ENCODE measurements at places on chromosomes 5 and 9.

DNA sequence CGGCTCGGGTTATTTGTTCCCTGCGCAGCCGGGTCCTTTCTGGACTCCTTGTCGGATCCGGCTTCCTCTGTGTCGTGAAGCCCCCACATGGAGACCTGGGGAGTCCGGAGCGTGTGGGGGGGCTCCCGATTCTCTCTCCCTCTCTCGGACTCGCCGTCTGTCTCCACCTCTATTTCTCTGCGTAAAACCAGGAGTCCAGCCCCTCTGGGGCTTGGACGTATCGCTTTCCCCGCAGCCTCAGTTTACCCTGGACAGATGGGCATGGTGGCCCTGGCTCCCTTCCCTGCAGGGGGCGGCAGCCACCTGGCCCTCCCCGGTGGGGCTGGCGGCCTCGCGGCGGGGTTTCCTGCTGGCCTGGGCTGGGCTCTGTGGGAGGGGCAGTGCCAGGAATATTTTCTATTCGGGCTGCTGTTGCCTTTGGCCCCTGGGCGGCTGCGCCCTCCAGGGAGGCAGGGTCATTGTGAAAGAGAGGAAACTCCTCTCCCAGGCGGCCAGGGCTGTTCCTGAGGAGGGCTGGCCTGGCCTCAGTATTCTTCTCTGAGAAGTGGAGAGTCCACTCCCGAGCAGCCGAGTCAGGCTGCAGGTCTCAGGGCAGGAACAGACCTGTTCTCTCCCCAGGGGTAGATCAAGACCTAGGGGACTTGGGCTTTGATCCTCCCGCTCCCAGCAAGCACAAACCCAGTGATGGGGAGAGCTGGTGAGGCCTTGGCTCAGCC, 665 bp downstream of the ASS1 start:
- no peak for DNase-seq

DNA sequence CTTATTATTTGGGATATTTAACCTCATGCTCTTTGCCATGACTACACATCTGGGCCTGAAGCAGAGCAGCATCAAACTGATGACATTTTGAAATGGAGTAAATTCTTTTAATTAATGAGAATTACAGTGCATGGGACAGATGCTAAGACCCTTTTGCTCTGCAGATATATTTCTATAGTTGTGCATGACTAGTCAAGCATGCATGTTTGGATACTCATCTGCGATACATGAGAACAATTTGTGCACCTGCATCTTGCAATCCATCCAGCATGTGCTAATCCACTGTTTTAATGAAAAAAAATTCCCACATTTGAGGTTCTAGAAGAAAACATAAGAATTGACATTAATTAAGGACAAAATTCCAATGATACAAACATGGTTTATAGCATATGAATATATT, 1047.6 kb upstream of the ACO1 start:
- DNase-seq = no peak

DNA sequence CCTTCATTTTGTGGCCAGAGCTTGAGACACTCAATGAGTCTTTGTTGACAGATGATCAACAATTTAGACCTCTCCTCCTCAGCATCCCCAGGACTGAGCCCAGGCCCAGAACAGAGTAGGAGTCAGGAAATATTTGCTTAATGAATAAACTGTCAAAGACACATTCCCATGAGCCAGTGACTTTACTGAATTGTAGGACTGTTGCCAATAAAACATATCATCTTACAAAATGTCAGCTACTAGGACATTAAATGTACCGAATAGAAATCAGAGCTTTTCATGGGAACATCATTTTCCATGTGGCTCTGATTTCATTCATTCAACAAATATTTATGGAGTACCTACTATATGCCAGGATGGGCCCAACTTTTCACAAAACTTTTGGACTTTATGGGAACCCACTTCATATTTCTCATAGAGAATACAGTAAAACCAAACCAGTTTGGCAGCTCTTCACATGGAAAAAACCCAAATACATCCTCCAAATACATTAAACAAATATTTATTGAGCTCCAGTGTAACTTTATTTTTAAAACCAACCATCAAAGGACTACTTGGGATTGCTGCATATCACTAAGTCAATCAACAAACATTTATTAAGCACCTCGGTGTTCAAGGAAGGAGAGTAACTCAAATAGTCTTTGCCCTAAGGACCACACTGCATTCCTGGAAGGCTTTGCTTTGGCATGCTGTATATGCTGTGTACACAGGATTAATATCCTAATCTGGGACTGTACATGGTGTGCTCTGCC, 11.4 kb downstream of the VDAC1 start:
- DNase-seq = no peak

- no peak for DNase-seq
Measured at GRCh38 chr9:114953959-114954358, 23.6 kb upstream of the TNFSF8 start.

- DNase-seq = no peak
Measured at GRCh38 chr5:88226881-88227450, 41.7 kb downstream of the TMEM161B start.

GRCh38 chr5:34652914-34653313, 3.2 kb upstream of the RAI14 start:
- DNase-seq = no peak

- no peak for DNase-seq
Measured at GRCh38 chr5:149447373-149448367, 68.6 kb upstream of the IL17B start.

DNA sequence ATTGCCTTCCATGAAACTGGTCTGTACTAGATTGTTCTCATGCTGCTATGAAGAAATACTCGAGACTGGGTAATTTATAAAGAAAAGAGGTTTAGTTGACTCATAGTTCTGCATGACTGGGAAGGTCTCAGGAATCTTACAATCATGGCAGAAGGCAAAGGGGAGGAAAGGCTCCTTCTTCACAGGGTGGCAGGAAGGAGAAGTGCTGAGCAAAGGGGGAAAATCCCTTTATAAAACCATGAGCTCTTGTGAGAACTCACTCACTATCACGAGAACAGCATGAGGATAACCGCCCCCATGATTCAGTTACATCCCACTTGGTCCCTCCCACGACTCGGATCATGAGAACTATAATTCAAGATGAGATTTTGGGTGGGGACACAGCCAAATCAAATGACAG, 163.2 kb downstream of the RFK start:
- no peak for DNase-seq

DNA sequence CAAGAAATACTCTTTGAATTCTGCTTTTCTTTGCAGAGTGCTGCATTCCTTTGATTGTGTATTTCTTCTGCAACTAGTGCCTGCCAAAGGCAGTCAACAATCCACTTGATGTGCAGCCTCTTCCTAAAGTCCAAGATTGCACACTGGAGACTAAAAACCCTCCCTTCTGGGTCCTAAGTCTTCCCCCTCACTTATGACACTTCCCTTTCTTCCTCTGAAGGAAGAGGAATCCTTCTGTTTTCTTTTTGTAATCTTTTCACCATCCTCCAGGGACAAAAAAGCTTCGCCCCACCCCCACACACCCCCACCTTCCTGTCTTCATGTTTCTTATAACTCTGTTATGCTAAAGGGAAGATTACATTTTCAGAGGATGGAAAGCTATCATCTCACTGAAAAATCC, 39.9 kb downstream of the WDR36 start:
- no peak for DNase-seq

DNA sequence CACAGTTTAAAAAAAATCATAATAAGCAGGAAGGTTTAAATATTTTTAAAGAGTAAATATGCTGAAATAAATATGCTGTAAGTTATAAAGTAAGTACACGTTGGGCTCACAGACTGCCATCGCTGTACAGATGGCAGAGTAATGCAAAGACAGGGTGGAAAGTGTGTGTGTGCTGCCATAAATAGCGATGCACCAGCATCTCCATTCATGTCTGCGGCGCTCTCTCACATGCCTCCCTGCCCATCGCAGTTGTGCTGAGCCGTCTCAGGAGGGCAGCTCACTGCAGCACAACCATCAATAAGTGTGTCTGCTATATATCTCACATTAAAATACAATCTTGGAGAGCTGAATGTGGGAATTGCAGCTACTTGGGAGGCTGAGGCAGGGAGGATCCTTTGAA, 14.3 kb downstream of the MOCS2 start:
- no peak for DNase-seq

DNA sequence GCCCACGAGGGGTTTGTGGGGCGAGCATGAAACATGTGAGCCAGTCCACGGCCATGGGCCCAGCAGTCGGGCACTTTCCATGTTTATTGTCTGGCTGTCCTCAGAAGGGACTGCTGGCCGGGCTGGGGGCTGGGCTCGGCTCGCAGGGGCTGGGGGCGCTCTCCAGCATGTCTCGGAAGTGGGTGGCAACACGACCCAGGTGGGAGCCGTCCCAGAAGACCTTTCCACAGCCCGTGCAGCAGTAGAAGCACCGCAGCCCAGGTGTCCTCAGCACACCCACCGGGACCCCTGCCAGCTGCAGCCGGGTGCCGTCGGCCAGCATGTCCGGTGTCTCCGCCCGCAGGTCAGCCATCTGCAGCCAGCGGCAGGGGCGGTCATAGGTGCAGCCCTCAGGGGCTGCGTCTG, 4.8 kb upstream of the NRARP start:
- DNase-seq = no peak

DNA sequence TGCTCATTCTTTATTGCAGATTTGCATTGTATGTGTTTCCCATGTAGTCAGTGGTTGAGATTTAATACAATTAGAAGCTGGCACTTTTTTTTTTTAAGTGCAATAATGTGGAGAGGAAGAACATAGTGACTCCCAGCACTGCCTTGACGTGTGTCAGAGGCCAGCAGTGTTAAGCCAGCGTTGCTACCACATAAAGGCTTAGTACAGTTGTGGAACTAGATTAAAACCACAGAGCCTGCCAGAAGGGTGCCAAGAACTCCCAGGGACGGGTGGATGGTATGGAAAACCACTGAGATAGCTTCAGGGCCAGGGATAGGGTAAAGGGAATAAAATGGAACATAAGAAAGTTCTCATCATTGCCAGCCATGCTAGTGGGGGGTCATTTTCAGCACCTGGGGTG, 142.9 kb downstream of the TRIO start:
- DNase-seq = no peak

DNA sequence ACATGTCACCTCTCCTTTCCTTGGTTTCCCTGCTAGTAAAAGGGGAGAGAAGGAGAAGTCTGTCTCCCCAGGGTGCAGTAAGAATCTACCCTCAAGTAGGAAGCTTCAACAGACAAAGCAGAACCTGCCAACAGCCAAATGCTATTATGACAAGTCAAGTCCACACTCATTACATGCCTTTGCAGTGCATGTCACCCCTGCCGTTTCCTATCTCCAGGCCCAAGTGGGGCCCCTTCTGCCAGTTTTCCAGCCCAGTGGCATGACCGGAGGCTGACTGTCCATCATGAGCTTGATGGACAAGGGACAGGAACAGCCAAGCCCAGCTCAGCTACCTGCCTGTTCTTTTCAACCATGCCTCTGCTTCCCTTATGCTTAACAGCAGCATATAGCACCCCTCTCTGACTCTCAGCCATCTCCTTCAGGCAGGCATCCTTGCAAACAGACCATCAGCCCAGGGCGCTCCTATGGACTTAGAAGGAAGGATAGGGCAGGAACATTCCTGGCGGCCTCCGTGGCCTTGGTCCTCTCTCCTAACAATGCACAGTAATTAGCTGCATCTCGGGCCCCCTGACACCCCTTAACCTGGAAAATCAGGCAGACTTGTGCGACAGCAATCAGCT, 107.2 kb upstream of the RAD23B start:
- no peak for DNase-seq

DNA sequence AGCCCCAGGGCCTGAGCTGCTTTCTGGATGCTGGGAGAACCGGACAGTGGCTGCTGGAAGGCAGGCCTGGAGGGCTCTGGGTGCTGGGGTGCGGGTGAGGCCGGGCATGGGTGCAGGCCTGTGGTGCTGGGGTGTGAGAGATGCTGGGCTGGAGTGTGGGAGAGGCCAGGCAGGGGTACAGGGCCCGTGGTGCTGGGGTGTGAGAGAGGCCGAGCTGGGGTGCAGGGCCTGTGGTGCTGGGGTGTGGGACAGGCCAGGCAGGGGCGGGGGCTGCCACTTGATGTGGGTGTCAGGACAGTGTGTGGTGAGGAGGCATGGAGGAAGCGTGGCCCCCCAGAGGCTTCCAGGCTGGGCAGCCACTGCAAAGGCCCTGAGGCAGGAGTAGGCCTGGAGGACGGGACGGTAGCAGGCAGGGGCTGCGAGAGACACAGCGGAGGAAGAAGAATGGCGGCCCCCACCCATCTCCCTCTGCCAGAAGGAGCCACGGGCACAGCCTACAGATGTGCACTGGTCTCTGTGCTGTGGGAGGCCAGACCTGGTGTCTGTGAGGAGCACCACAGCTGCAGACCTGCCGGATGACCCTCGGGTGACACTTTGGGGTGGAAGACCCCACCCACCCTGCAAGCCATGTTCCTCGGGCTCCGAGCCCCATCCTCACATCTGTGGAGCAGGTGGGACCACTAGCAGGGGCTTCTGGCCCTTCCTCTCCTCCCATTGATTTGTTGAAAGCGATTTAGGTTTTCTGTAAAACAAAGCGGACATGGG, 9.3 kb downstream of the NKD2 start:
- DNase-seq = no peak

DNA sequence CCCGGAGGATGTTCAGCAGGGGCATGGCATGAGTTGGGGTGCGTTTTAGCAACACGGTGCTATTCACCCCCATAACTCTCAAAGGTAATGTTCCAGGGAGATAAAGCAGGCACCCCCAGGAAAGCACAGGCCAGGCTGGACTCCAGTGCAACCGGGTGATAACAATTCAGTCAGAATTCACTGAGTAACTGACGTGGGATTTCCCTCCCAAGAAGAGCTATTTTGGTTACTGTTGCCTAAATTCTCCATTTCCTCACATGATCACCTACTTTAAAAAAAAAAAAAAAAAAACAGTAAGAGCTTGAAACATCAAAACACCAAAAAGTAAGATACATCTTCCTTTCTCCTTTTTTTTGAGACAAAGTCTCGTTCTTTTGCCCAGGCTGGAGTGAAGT, 137.6 kb upstream of the WWC1 start:
- no peak for DNase-seq

DNA sequence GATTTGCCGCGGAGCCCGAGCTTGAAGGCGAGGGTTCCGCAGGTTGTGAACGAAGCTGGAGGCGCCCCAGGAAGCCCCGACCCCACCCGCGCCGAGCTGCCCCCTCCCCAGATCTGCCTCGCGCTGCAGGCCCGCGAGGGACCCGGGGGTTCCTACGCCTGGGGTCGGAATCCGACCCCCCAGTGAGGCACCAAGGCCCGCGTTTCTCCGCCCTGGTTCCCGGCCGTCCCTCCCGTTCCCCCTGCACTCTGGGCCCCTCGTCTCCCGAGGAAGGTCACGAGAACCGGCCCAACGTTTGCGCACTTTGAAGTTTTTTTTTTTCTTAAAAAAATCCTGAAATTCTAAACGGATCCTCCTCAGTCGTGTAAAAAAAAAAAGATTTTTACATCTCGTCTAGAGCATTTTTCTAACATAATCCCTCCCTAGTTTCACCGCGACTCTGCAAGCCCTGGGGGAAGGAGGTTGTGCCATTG, 880 bp upstream of the GFPT2 start:
- DNase-seq = no peak

- DNase-seq = no peak
Measured at GRCh38 chr9:95030920-95031642, 286.4 kb downstream of the FANCC start.

DNA sequence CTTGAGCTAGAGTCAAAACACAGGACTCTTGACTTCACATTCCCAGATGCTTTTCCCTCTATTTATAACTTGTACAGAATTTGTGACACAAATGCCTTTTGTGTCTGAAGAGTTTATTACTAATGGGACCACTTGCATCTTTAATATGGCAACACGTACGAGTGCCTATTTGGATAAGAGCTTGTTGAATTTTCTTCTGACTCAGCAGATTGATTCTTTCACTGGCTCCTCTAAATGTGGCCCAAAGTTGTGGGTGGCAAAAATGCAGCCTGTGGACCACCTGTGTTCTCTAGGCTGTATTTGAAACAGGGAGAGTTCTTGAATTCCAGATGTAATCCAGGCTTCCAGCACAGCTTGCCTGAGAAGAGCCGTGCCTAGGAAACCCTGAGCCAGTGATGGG, 34.1 kb upstream of the ERCC6L2 start:
- no peak for DNase-seq
